ENCODE measurements at places on chromosomes 3 and 15.

- ATAC-seq, result no peak
Observed at GRCh38 chr3:87461443-87461842, 185.1 kb upstream of the POU1F1 start.

GRCh38 chr15:90086868-90087268 lies 15.4 kb downstream of the IDH2 start:
- ATAC-seq, result no peak

DNA sequence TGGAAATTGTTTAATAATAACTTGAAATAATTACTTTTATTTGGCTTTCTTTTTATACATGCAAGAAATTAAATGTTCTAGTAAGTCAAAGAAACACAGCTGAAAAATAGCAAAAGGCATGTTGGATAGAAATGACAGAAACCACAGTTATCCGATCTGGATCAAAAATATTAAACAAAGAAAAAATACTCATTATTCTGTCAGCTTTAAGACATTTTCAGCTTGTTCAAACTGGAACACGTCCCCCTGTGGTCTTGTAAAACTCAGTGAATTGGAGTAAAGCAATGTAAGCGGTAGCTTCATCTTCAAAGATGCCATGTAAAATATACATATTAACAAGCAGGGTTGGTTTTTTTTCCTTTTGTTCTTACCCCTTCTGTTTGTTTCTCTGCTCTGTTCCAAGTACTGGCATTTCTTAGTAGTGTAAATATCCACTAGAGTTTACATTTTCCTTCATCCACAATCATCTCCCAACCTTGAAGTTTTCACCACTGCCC lies 223.4 kb downstream of the IGSF11 start:
- no peak for ATAC-seq

- ATAC-seq, result no peak
Observed at GRCh38 chr3:171822431-171823106, 12.3 kb upstream of the PLD1 start.

DNA sequence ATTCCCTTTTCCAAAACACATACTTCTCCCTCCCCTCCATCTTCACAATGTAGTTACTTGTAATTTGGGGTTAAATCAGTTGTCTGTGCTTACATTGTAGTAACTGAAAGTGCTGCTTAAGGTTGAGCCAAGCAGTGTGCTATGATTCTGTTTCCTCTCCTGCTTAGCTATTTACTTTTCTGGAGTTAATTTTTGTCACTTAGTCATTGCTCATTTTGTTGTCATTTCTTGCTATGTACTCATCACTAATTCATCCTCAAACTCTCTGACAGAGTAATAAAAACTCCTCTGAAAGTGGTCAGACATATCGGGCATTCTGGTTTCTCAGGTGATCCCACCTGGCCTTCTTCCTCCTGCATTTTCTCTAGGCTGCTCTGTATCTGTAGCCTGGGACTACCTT lies 80.7 kb downstream of the PPARG start:
- ATAC-seq, result no peak

GRCh38 chr3:46408853-46409252 lies 1.8 kb downstream of the CCRL2 start:
- no peak for ATAC-seq

GRCh38 chr3:120047686-120048085 lies 46.6 kb downstream of the GSK3B start:
- no peak for ATAC-seq

GRCh38 chr3:133966954-133967353 lies 62.8 kb downstream of the SLCO2A1 start:
- ATAC-seq, result no peak

DNA sequence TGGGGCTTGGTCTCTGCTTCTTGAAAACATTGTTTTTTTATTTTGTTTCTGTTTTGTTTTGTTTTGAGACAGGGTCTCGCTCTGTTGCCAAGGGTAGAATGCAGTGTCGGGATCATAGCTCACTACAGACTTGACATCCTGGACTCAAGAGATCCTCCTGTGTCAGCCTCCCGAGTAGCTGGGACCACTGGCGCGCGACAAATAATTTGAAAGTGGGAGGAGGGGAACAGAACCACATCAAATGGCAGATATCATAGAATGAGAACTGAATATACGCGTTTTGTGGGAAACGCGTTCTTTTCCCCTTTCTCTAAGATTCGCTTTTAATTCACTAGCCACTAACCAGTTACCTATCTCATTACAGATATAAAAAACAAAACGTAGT lies 641 bp upstream of the VPS13C start:
- ATAC-seq, result no peak

GRCh38 chr3:180947761-180948390 lies 35.4 kb downstream of the FXR1 start:
- no peak for ATAC-seq

- no peak for ATAC-seq
Observed at GRCh38 chr3:76497636-76498035, 542.3 kb upstream of the ROBO2 start.

DNA sequence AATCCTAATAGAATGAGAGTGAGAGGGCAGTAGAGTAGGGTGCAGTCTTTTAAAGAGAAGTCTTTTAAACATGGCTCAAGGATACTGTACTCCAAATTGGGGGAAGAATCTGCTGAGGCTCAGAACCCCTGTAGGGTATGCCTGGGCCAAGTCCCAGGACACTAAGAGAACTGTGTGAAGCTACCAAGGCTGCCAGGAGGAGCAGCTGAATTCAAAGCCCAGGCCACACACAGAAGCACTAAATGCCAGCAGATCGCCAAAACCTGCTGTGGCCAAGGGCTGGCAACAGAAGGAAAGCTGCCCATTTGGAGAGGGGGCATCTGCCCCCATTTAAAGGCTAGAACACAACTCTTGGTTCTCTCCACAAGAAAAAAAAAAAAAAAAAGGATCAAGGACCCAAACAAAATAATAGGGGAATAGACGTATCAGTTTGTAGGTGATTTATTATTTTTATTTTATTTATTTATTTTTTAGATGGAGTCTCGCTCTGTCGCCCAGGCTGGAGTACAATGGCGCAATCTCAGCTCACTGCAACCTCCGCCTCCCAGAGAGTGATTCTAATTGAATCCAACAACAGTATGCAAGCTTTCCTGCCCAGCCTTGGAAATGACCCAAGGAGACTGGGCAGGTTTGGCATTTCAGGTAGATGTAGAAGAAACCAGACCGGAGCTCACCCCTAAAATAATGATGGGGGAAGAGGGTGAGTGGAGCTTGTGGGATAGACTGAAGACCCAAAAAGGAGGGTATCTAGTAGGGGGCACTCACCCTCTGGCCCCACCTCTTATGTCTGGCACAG lies 279.0 kb upstream of the WNT5A start:
- ATAC-seq, result no peak

GRCh38 chr3:186380622-186381380 lies 18.8 kb upstream of the DGKG start:
- no peak for ATAC-seq

DNA sequence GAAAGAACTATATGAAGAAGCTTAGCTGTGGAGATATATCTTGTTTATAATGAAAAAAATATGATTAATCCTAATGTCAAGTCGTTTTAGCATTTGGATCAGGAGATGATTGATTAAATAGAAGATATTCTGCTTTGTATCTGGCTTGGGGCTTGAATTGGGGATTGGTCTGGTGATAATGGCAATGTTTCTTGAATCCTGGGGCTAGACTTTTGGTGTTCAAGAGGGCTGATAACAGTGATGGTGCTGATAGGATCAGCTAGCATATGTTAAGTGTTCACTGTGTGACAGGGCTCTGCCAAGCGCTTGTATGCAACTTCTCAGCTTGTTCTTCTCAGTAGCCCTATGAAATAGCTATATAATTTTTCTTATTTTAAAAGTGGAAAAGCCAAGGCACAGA lies 20.2 kb downstream of the CNOT10 start:
- ATAC-seq, result no peak

DNA sequence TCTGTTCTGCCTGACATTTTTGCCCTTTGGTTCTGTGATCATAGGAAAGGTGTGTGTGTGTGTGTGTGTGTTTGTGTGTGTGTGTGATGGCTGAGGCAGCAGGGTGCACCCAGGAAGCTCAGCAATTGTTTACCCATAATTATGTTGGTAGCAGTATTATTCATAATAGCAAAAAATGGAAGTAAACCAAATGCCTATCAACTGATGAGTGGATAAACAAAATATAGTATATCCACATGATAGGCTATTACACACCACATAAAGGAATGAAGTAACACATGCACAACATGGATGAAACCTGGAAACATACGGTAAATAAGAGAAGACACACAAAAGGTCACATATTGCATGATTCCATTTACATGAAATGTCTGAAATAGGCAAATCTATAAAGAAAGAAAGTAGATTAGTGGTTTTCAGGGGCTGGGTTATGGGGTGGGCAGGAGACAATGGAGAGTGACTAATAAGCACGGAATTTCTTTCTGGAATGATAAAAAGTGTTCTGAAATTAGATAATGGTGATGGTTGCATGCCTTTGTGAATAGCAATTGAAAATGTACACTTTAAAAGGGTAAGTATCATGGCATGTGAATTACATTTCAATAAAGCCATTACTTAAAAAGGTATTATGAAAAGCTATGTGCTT lies 167.2 kb downstream of the POLR2M start:
- ATAC-seq, result no peak

- no peak for ATAC-seq
Observed at GRCh38 chr3:138157743-138158142, 17.0 kb downstream of the DBR1 start.

DNA sequence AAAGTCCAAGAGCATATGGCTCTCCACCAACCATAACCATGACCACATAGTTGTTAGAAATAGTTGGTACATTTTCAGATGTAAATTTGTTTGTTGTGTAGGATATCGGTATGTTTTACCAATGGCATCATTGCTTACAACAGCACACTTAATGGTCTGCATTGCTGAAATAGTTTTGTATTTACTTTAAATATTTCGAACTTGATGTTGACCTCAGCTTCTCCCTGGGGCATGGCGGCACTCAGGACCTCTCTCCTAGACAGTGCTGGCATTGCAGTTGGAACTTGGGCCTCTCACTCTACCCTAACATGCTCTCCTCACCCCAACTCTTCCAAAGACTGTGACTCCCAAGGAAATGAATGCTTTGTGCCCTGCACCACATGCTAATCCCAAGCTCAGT lies 5.0 kb downstream of the SLC22A13 start:
- ATAC-seq, result no peak

DNA sequence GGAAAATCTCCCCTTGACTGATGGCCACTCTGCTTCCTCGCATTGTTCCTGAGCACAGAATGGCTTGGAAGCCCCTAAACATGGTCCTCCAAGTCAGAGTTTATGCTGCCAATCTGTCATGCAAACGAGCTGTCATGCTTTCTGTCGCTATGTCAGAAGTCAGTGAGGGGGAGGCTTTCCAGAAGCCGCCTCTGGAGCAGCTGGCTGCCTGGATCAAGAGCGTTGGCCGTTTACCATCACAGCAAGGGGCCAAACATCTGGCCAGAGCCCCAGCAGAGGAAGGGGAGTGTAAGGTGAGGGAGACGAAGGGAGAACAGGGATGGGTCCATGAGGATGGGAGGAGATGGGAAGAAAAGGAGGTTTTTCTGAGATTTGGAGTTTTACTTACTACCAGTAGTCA lies 372.6 kb upstream of the NR2F2 start:
- no peak for ATAC-seq

- ATAC-seq, result peak; percentile 88
Observed at GRCh38 chr3:129892857-129893580, 492 bp downstream of the TMCC1 start.

DNA sequence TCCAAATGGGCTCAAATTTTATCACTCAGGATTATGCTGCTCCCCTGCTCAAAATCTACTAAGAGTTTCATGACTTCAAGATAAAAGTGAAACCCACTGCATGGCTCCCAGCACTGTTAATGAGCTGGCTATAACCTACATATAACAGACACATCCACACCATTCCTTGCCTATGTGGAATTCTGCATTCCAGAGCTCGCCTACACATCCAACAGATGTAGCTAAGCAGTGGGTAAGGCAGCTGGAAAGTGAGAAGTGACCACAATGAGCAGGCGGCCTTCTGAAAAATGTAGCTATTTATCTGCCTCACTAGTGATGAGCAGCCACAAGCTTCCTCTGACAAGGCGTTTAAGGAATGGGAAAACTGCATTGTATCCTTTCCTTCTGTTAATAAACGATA lies 92.0 kb upstream of the TRIM42 start:
- ATAC-seq, result no peak

GRCh38 chr15:67575039-67575502 lies 32.6 kb downstream of the MAP2K5 start:
- no peak for ATAC-seq

DNA sequence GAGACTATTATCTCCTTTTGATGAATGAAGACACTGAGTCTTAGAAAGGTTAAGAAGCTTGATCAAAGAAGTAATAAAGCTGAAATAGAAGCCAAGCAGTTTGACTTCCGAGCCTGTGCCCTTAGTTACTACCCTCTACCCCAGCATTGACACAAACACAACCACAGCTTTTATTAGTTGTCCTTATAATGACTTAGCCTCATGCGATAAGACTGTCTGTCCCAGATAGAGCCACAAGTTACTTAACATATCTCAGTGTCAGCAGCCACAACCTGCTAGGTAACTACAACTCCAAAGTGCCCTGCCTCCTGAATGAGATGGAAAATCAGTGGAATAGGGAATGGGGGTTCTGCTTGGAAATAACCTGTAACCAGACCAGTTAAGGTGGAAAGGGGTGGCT lies 781.6 kb upstream of the CFAP20DC start:
- no peak for ATAC-seq

DNA sequence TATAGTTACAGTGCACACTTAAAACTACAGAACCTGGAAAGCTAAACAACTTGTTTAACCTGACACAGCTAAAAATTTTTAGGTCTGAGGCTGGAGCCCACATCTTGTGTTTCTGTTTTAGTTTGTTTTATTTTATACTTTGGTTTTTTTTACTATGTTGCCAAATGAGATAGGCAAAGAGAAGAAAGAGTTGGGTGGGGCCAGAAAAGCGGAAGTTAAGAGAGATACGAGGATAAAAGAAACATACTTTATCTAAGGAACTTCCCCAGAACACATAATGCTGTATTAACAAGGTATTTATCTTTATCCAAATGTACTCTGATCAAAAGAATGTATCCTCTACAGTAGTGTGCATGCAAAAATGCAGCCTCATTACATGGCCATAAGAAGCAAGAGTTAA lies 1145.7 kb downstream of the EPHA3 start:
- ATAC-seq, result no peak

- no peak for ATAC-seq
Observed at GRCh38 chr3:58429657-58430056, 4.0 kb downstream of the PDHB start.

DNA sequence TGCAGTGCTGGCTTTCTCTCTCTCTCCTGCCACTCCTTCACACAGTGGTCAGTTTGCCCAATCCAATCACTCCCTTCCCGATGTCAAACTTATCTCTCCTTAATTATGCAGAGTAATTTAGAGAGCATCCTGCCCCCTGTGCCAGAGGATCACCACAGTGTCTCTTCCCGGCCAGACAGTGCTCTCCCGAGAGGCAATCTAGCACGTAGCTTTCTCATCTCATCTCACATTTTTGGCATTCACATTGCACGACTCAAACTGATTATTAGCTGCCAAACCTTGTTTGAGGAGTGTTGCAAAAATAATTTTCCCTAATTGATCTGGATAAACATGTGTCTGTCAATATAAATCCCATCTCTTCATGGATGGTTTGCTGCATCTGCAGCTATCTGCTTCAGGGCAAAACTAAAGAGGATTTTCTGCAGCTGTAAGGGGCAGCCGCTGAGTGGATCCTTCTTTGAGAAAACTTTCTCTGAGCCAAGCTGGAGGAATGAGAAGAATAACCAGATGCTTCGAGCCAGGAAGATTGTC lies 37.8 kb downstream of the SSUH2 start:
- ATAC-seq, result no peak

- no peak for ATAC-seq
Observed at GRCh38 chr15:24734396-24734795, 58.8 kb downstream of the NPAP1 start.

GRCh38 chr3:41674449-41674848 lies 287.5 kb downstream of the ULK4 start:
- ATAC-seq, result no peak
